ENCODE measurements at places on chromosomes 12 and 14.
A peak's percentile ranks its signal among the peaks of the same experiment; 100 is the strongest.

DNA sequence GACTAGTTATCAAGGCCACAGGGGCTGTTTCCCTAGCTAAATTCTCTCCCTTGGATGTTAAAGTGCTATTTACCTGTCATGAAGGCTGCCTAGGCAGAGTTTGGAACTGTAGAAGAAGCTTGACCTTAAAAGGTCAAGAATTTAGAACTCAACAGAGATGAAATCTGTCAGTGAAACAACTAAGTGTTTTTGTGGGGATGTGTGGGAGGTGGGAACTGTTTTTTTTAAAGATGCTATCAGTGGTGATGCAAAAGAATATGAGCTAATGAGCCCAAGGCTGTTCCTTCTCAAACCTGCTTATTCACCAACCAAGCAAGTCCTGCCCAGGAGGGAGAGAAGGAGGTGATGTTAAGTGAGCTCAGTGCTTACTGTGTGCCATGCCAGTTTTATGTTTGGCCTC is 40.8 kb upstream of the POC1B start:
- DNase-seq: no peak

GRCh38 chr12:119936705-119937311 is 52.2 kb upstream of the BICDL1 start:
- DNase-seq: no peak

GRCh38 chr14:97486601-97487120 is 689.5 kb downstream of the VRK1 start:
- no peak for DNase-seq

GRCh38 chr14:56247495-56248200 is 129.4 kb downstream of the PELI2 start:
- peak; percentile 38 for DNase-seq

- peak; percentile 60 for DNase-seq
Observed at GRCh38 chr12:98418357-98419075, 96.9 kb upstream of the TMPO start.

- no peak for DNase-seq
Observed at GRCh38 chr12:108390495-108391203, 51.5 kb upstream of the CMKLR1 start.

DNA sequence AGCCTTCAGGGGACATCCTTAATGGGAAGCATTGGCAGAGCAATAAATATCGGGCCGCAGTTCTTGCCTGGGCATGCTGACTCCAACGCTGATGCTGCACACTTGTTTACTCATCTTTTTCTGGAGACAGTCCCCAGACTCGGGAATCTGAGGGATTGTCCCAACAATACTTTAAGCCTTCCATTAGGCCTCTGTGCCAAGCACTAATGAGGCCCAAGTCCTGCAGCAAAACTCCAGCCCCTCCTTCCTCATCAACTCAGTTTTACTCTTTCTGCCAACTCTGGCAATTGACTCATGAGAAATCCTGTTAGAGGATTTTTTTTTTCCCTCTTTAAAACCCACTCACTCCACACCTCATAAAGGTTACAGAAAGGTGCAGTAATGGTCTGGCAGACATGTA is 233.4 kb upstream of the PELI2 start:
- DNase-seq: no peak

DNA sequence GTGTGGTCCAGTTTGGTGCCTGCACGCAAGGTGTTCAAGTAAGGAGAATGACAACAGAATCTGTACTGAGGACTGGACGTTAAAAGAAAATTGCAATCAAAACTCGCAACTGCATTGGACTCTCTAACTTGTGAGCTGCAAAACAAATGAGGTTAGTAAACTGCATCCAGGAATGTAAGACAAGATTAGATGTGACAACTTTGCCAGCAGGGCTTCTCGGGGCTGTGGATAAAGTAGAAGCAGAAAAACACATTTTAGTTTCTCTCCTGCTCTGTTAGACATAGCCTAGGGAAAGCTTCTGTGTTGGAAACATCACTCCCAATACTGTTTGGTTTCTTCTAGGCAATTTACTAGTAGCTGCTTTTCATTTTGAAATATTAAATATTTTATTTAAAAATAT is 338.2 kb upstream of the NAV3 start:
- DNase-seq: no peak

DNA sequence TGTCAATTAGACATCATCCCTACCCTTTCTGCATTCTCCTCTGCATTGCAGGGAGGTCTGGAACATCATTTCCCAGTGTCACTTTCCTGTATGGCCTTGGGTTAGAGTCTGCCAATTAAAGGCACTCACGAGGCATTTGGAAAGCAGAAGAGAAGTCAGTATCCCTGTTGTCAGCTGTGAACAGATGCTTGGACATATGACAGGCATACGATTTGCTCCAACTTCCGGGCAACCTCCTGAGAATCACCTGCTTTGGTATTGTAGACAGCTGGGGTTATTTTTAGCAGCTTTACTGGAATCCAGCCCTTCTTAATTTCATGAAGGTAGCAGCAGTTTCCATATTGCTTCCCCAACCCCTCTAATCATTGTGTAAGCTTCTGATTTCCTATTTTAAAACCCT is 88.7 kb upstream of the DHRS4 start:
- DNase-seq: no peak

- peak; percentile 75 for DNase-seq
Observed at GRCh38 chr14:101731187-101732080, 30.1 kb upstream of the PPP2R5C start.

DNA sequence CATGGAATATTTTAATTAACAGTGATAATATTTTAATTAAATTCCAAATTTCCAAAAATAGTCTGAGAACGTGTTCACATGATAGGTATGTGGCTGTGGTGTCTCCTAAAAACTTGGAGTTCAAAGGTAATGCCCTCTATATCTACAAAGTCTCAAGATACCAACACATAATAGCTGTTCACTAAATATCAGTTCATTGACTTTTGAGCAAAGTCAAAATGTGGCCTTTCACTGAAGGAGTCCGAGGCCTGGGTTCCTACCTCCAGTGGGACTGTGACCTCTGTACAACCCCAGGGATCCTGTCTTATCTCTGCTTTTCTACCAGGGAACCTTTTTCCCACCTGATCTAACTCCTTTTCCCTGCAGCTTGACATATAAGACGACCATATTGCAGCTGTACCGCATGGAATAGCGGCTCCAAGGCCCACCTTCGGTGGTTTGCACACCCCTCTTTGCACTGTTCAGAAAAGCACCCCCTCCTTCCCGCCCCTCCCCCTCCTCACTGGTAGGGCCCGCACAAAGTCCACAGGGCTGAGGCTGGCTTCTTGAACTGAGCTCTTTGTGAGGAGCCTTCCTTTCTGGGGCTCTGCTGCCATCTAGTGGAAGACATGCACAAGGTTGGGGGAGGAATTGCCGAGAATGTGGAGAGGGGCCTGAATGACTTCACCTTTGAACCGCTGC is 3.1 kb downstream of the CCND2 start:
- peak; percentile 92 for DNase-seq

GRCh38 chr12:54388237-54389133 is 4.0 kb upstream of the ZNF385A start:
- no peak for DNase-seq

DNA sequence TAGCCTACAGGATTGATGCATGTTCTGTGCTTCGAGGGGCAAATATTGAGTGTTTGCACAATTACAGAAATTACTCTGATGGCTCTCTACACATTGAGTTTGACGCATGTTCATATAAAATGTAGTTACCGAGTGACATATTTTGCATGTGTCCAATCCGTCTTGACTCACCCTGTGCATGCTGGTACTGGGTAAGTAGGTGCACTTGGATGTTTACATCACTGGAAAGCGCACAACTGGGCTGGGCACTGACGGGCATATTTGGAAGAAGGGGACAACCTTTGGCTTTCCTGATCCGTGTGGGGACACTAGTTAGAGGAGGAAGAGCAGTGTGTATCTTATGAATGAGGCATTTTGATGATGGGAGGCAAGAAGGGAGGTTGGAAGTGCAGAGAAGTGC is 4.9 kb upstream of the KRT6A start:
- no peak for DNase-seq

- peak; percentile 28 for DNase-seq
Observed at GRCh38 chr14:21107283-21107800, 6.5 kb downstream of the TMEM253 start.

DNA sequence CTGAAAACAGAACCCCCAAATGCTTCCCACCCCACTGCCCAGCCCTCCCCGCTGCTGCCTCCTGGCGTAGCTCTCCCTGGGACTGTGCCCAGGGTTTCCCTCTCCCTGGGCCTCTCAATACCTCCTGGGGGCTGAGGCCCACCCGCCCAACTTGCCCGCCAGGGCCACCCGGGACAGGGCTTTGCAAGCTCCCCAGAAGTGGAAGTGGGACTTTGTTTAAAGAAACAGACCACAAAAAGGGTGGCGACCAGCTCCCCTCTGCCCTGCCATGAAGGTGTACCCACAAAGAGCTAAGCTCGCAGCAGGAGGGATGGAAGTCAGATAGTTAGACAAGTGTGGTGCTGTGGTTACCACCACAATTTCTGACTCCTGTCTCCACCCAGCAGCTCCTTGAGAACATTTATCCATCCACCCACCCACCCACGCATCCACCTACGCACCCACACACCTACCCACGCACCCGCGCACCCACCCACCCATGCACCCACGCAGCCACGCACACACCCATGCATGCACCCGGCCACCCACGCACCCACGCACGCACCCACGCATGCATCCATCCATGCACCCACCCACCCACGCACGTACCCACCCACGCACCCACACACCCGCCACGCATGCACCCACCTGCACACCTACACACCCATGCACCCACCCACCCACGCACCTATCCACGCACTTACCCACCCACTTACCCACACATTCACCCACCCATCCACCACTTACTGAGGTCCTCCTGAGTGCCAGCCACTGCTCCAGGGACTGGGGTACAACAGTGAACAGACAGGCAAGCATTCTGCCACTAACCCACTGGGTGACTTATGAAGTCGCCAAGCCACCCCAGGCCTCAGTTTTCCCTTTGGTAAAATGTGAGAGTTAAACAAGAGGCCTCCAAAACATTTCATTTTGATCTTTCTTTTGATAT is 127.3 kb downstream of the SCARB1 start:
- DNase-seq: no peak

- no peak for DNase-seq
Observed at GRCh38 chr14:44417809-44418208, 89.3 kb downstream of the FSCB start.

- no peak for DNase-seq
Observed at GRCh38 chr12:52232203-52232673, 805 bp upstream of the KRT7 start.

- peak; percentile 57 for DNase-seq
Observed at GRCh38 chr12:65741656-65742017, 82.6 kb upstream of the HMGA2 start.

DNA sequence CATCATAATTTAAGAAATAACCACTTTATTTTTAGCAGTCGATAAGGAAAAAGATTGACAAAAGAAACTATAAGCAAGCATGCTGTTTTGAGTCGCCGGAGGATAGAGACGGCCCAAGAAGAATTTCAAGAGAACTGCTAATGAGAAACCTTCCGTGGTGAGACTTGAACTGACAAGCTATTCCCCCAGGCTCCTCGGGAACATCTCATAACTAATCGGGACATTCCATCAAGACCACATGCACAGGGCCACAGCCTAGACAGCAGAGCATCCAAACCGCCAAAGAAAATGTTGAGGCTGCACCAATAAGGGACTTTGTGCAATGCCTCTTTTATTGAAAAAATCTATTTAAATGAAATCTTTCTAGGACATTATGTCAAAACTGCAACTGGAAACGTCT is 51.0 kb downstream of the YEATS4 start:
- no peak for DNase-seq

GRCh38 chr12:124389138-124389724 is 94.3 kb downstream of the RFLNA start:
- DNase-seq: peak; percentile 42

DNA sequence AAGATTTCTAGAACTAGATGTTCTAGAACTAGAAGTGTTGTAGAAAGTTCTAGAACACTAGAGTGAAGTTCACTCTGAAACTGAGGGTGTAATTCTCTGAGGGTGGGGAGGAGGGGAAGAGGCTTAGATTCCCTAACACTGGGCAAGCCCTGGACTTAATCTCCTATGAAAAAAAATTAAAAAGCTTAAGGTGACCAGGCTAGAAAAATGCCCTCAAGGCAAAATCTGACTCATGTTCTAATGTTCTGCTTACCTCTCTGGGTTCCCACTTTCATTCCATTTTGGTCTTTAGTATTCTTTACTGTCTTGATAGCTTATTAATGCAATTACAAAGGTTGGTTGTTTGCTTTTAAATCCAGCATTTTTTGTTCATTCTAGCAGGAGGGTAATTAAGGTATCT is 101.5 kb downstream of the KICS2 start:
- DNase-seq: no peak

GRCh38 chr12:127127897-127128296 is 1139.1 kb upstream of the TMEM132C start:
- no peak for DNase-seq

DNA sequence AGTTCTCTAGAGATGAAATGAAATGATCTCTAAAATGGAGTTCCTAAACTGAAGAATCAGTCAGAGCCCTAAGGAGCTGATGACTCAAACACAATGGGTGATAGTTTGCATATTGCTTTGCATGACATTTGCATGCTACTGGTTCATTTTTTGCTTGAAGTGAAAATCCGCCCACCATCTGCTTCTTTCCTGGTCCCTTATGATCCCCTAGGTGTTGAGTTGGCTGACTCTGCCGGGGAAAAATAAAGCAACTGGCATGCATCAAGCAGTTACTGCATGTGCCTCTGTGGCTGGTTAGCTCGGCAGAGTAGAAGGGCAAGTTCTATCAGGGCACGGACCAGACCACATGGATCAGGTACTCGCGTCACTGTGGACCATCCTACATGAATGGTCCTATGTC is 151.1 kb downstream of the PPM1H start:
- DNase-seq: no peak

- DNase-seq: peak; percentile 18
Observed at GRCh38 chr12:90174198-90174510, 465.5 kb upstream of the ATP2B1 start.

GRCh38 chr14:105891221-105891602 is 364.8 kb downstream of the TMEM121 start:
- no peak for DNase-seq

DNA sequence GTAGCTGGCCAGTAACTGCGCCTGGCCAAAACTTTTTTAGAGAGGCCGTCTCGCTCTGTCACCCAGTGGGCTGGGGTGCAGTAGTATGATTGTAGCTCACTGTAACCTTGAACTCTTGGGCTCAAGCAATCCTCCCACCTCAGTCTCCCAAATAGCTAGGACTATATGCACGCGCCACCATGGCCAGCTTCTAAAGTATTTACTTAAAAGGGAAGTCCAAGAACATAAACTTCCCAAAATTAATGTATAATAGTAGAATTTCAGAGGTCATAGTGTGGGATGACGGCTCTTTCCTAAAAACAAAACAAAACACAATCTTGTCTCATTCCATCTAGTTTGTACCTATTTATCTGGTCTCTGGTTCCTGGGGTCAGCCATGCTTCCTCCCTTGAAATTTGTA is 42.2 kb upstream of the FOS start:
- no peak for DNase-seq

GRCh38 chr12:74963304-74963703 is 246.3 kb downstream of the KCNC2 start:
- no peak for DNase-seq

DNA sequence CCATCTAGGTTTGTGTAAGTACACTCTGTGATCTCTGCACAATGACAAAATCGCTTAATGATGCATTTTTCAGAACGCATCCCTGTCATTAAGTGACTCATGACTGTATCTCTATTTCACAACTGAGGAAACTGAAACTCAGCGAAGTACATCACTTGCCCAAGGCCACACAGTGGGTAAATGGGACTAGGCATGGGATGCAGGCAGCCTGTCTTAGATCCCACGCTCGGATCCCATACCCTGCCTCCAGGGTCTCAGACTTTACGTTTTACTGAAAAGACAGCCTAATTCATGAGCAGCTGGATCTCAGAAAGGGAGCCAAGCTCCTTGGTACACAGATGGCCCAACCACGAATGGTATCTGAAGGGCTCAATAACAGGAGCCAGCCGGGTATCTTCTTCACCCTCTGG is 2.4 kb upstream of the MLEC start:
- DNase-seq: no peak

All from lung microvascular endothelial cell (primary cell).